ENCODE measurements at places on chromosomes 4 and X.

- no peak for DNase-seq
Observed at GRCh38 chrX:106952988-106953387, 32.8 kb downstream of the CLDN2 start.

DNA sequence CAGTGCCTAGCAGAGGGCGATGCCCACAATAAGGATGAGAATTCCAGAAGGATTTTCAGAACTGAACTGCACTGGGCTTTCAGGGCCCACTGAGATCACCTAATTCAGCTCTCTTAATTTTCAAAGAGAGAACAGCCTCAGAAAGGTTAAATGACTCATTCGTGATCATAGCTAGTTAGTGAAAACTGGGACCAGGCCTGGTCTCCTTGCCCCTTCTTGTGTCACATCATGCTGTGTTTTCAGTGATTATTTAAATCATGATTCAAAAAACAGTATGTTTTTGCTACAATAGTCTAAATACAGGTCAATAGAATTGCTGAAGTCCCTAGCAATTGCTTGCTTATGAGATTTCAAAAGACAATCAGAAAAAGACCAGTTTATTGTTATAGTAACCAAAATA, 136.4 kb upstream of the PLAC1 start:
- no peak for DNase-seq

DNA sequence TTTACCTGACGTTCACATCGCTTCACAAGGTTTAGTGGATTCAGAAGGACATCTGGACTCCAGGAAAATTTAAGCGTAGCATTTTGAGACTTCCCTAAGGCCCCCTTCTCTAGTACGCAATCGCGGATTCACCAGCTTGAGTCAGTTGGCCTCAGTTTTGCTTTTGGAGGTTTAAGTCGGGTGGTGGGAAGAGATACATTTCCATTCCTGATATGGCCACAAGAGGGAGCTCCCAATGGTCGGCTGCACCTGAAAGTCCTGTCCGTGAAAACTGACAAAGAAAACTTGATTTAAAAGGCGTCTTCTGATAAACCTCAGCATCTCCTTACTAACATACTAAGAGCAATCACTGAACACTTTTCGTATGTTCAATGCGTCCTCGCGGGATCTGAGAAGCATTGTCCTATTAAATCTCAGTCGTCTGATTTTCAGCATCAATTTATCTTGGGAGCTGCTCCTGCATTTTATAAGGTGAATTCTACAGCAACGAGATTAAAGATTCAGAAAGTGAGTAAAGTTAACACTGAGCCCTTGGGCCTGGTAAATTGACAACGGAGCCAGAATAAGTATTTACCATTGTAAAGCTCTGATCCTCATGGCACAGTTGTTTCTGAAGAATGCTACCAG, 50.6 kb downstream of the LGI2 start:
- DNase-seq = peak; percentile 59

DNA sequence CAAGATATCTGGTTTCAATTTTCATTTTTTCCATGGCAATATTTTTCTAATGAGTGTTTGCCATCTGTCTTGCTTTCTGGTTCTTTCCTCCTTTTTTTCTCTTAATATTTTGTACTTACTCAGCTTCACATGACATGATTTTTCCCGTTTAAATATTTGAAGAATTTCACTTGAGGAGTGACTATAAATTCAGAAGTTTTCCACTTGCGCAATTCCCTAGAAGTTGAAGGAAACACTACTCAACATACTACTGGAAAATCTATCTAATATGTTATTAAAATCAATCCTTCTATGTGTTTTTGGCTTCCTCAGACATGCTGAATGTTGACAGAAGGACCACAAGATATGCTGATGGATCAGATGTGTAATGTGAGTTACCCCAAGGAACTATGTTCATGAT, 36.8 kb upstream of the BANK1 start:
- DNase-seq = no peak

DNA sequence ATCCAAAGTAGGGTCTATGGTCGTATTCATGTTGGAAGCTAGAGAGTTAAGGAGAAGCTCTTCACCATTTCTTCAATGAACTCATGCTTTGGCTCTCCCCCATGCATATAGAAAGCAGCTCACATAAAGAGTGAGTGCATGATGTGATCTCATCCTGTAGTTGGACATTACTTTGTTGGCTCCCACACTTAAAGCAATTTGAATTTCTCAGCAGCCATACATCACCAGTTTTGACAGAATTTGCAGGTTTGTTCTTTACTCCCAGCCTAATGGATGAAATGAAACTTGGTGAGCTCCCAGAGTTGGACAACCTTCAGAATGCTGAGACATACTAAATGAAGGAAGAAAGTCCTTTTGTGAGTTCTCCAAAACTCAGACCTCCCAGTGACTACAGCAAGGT, 613.5 kb downstream of the IQCM start:
- no peak for DNase-seq

GRCh38 chr4:142348613-142349021, 497.5 kb downstream of the INPP4B start:
- DNase-seq = no peak

DNA sequence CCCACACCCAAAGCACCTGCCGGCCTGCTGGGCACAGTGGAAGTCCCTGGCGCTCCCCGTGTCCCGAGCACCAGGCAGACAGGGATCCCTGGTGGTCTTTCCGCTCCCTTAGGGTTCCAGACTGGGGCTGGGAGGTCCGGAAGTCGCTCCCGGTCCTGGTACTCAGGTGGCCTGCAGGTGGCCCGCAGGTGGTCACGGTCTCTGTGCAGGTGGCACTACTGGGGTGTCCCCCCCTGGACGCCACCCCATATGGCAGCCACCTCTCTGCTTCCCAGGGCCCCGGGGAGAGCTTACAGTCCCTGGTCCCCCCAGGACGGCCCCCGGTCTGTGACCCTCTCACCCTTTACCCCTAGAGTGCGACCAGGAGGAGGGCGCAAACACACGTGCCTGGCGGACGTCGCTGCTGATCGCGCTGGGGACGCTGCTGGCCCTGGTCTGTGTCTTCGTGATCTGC, 13.6 kb downstream of the SLC25A6 start:
- no peak for DNase-seq

- no peak for DNase-seq
Observed at GRCh38 chr4:165651901-165652300, 221.1 kb upstream of the TLL1 start.

DNA sequence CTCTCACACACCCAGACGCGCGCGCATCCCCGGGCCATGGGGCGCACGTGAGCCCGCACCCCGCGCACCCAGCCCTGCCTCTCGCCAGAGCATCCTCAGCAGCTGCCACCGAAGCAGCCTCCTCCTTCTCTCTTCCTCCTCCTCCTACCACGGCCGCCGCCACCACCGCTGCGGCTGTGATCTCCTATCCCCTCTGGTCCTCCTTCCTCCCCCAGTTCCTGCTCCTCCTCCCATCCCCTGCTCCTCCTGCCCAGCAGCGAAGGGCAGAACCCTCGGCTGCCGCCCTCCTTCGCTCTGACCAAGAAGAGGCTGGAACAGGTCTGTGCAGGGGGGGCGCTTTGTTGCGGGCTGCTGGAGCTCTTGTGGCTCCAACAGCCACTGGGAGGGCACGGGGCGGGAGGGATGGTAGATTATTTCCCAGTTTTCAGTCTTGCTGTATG, 148.7 kb upstream of the CHRDL1 start:
- no peak for DNase-seq

DNA sequence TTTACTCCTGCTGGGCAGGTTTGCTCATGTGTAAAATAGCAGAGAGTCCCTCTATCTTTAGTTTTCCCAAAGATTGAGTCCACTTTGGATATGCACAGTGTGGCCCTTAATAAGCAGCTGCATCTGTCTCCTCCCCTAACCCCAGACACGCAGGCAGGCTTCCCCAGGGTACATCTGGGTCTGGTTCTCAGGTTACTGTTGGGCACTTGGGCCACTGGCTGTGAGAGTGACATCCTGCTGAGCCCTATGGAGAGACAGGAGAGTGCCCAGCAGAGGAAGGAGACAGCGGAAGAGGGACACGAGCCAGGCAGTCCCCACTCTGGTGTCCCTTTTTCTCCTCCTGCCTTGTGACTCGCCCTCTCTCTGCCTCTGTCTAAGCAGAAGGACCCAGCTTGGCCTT, 16.0 kb downstream of the XK start:
- DNase-seq = no peak

- DNase-seq = no peak
Observed at GRCh38 chrX:433771-434170, 47.1 kb upstream of the PPP2R3B start.

DNA sequence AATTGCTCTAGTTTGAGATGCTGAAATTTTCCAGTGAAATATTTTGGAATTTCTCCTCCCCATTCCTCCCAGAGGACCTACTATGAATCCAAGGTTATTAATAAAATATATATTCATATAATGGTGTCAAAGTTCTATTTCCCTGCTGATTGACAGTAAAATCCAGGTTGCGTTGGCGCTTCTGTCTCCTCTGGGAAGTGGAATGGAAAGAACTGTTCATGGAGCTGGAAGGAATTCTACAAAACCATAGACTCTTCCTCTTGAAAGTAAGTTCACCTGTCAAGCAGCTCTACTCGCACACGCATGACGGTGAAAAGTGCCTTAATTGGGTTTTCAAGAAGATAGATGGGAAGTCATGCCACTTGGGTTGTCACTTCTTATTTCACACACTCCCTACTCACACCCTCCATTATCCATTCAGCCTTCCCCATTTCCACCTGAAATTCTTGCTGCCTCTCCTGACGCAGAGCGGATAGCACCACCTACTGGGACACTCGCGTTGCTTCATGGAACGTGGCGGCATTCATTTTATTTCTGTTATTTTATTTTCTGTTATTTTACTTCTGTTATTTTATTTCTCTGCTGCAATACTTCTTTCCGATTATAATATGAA, 351.6 kb downstream of the NLGN4X start:
- no peak for DNase-seq

GRCh38 chrX:96407981-96408380, 276.7 kb upstream of the DIAPH2 start:
- no peak for DNase-seq
